NCI-H2081 treated with DMSO at 0.1 percent for 48 hours (cell line): ENCODE measurements at places on chromosomes 2 and 18.

DNA sequence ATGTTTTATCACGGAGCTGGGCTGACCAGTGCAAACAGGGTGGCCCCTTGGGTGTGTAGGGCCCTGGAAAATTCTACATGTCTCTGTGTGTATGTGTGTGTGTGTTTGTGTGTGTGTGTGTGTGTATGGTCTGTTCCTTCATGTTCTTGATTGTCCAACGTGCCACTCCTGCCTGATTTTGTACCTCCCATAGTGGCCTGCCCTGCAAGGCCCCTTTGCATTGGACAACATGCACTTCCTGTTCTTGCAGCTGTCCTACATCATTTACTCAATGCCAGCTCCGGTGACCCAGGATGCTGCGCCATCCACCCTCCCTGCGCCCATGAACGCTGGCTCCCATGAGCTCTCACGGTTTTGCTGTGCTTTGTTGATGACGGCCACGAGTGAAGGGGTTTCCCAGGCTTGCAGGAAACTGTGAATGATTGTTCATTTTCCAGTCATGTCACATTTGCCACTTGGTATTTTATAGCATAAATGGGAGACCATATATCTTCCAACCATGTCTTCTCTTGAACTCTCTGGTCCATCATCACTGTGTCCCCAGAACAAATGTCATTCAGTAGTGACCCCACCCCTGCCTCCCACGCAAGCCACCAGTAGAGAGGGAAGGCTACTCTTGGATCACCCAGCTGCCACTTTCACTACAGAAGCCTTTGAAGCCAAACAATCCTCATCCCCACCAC, 69.7 kb upstream of the NCK2 start:
- no peak for DNase-seq

DNA sequence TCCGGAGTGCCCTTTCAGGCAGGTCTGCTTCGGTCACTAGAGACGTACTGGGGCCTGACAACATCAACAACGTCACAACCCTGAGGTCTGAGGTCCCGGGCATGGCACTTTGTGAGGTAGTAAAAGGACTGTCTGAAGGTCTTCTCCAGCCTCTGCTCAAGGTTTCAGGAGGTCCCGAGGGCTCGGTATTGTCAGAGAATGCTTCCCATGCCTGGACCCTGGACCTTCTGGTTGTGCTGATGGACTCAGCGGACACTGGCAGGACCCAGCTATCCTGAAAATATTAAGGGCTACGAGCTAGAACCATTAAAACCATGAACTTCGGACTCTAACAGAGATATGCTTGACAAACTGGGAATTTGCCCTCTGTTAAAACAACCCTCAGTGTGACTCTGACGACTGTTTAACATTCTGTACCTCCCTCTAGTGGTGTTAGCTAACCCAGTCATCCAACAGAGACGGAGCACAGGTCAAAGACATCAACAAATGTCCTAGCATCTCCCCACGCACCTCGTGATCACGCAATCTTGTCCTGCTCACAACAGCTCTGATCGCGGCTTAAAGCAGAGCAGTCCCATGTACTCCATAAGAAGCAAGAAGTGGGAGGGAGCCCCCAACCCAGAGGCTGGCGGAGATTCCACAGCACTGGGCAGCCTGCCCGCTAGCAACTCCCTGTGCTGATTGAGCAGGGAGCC, 96.5 kb downstream of the CCDC93 start:
- no peak for DNase-seq

DNA sequence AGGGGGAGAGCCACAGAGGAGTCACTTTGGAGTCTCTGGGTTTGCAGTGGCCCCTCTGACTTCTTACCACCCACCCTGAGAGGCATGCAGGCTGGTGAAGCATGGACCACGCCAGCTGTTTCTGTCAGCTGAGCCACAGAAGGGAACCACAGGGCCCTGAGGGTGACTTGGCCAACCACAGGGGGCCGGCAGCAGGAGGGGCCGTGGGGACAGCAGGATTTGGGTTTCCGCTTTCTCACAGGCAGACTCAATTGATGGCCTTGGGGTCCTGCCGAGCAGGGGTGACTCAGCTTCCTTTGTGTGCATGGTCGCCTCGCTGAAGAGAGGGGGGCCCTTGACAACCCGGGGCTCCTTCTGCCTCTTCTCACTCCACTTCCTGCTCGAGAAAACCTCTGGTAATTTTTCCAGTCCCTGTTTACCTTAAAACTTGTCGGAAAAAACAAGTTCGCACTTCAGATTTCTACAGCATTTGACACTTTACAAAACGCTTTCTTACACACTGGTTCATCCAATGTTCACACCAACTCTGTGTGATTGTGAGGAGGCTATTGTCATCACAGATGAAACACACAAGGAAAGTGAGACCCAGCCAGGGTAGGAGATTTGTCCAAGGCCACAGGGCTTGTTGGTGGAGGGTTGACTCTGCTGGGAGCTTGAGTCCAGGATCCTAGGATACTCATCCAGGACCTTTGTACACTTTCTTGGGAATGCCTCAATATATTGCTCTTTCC, 311.2 kb downstream of the LPIN1 start:
- DNase-seq = no peak

- no peak for DNase-seq
These were observed 11.3 kb downstream of the HDLBP start for GRCh38 chr2:241304039-241304670.

GRCh38 chr2:64952511-64953482, 36.4 kb upstream of the SLC1A4 start:
- no peak for DNase-seq

DNA sequence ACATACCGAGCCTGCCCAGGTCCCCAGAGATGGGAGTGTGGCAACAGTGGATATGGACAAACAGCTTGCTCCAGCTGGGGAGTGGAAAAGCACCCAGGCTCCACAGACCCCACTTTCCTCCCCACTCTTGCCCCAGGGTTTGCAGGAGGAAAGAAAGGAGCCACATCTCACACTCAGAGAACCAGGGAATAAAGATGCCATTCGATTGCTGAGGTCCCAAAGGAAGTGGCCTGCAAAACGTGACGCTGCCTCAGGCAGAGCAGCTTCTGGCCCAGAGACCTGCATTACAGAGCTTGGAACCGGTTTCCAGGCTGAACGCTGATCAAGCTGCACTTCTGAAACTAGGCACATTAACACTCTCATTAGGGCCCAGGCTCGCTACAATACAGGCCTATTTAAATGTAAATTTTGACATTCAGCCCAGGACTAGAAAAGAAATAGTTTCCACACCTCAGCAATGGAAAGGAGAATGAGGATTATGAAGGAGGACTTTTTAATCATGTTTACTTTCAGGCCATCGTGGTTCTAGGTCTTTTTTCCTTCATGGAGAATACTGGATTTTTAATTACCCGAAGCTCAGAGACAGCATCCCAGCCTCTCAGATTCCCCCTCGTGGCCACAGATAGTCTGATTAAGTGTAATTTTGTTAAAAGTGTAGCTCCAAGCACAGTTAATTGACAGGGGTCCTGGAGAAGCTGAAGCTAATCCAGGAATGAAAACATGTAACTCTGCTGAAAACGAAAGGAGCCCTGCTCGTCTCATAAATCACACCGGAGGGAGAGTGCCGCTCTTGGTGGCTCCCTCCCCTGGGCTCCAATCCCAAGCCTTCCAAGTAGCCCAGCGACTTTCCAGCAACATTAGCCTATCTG, 221.3 kb upstream of the RAB6C start:
- no peak for DNase-seq

DNA sequence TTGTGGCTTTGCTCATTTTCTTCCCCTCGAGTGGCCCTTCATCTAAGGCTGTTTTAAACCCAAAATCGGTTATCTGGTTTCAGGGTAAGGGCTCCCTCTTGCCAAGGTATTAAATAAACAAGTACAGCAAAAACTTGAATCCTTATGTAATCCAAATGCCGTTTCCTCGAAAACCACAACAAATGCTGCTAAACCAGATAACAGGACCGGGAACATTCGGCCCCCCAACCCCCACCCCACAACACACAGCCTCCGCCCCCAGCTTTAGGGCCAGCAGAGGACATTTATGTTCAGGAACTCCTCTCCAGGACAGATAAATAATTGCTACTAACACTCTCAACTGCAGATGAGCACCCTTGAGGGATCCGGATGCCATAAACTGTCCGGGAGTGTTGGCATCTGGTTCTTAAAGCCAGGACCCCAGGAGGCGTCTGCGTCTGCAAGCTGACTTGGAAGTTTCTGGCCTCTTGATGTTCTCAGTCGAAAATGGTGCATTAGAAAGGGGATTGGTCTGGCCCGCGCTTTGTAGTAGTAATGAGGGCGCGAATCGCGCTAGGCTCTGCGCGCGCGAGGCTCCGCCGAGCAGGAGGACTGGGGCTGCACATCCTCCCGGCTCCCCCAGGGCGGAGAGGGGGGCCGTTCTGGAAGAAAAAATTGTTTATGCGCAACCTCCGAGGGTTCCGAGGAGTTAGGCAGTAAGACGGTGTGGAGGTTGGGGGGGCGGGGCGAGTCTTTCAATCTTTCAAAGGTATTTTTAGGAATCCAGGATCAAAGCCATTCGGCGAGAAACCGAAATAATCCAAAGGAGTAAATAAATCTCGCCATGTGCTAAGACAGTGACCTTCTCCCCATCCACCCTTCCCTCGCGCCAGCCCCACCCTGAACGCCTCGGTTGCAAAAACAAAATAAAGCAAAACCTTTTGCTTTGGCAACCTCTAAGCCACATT, 3.9 kb upstream of the ID2 start:
- no peak for DNase-seq

- DNase-seq = no peak
These were observed 121.5 kb upstream of the SP3 start for GRCh38 chr2:174086708-174087107.

- DNase-seq = no peak
These were observed 13.0 kb downstream of the SH3BP4 start for GRCh38 chr2:234964631-234965461.

DNA sequence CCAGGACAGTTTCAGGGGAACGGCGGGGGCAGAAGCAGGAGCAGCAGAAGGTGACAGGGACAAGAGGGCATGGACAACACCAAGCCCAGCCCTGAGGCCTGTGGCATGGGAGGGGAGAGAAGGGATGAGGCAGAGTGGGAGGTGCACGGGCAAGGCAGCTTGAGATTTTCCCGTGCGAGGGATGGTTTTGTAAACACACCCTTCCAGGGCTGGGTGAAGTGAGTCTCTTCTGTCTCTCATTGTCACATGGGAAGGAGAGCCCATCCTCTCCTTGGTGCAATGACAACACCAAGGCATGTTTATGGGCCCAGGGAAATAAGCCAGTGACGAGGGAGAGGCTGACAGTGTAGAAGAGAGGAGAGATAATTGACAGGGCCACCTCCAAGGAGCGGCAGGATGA, 69.6 kb upstream of the RIOK3 start:
- no peak for DNase-seq

DNA sequence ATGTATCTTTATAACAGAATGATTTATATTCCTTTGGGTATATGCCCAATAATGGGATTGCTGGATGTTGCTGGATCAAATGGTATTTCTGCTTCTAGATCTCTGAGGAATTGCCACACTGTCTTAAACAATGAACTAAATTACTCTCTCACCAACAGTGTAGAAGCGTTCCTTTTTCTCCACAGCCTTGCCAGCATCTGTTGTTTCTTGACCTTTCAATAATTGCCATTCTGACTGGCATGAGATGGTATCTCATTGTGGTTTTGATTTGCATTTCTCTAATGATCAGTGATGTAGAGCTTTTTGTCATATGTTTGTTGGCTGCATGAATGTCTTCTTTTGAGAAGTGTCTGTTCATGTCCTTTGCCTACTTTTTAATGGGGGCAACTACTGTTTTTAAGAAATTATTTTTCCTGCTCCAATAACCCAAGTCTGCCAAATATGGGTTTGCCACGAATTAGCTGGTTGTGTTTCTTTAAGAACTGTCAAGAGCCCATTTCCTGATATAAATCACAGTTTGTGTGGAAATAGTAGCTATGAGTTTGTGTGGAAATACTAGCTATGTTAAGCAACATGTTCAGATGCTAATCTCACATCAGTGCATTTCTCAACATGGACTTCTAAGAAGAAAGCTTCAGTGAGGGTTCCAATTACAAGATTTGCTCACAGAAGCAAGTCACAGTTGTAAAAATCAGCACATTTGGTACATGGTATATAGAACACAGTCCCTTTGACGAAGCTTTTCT, 259.4 kb downstream of the ANAPC1 start:
- DNase-seq = no peak

DNA sequence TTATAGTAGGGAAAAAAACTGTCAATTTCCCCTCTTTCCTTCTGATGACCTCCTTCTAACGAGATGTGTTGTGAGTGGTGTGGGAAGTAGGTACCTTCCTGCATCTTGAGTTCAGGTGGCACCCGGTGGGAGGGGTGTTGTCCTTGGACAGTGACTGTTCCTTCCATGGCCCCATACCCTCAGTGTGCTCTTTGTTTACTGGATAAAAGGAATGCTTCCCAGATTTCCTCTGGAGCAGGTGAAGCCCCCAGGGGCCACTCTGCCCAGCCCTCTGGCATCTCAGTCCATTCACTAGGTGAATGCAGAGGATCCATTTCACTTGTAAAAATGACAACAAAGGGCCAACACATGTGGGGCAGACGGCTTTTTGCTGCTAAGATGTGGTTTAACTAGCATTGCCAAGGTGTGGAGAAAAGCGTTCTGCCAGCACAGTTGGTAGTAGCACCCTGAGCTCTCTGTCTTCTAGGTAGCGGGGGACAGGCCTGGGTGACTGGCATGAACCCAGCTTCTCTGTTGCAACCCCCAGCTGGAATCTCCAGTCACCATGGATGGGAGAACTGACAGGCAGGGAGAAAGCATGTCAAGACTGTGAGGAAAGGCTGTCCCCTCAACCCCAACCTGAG, 6.9 kb downstream of the GDF7 start:
- no peak for DNase-seq

GRCh38 chr2:47016172-47016913, 100.7 kb upstream of the MCFD2 start:
- no peak for DNase-seq

- no peak for DNase-seq
These were observed 136.1 kb downstream of the PARD3B start for GRCh38 chr2:204681412-204681811.

DNA sequence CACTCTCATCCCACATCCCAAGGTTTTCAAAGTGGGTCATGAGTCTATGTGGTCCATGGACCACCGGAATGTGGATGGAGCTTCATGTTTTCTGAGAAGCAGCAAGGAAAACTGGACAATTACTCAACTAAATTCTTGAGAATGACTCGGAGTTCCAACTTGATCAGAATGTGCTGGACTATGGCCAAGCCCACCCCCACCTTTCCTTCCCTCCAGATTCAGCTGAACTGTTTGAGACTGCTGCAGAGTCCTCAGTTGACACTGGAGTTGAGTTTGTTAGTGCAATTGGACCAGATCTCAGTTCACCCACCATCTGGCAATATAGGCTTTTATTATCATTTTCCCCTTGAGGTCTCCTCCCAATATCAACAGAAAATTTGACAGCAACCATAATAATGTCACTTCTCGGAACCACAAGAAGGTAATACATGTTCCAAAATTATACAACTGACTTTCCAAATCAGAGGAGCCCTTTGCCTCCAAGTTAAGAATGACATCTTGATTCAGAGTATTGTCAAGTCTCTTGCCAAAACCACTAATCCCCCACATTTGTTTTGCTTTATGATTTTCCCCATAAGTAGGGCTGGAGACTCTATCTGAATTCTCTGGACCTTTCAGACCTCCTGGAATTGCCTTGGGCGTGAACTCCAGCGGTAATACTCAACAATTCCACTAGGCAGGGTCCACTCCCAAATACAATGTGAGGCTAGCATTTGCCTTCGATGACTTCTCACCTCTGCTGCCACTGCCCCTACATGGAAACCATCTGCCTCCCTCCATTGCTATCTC, 8.8 kb downstream of the COL4A4 start:
- no peak for DNase-seq

- DNase-seq = no peak
These were observed 151.2 kb downstream of the FMNL2 start for GRCh38 chr2:152485954-152486736.

GRCh38 chr18:49730951-49731391, 82.4 kb downstream of the ACAA2 start:
- no peak for DNase-seq

- DNase-seq = no peak
These were observed 71.0 kb downstream of the HS1BP3 start for GRCh38 chr2:20579866-20580265.
